Stimulated activated CD4-positive, alpha-beta T cell treated with anti-CD3 and anti-CD28 coated beads, Interleukin-15, amount 100 ng/mL, for 24 hours (primary cell): ENCODE measurements at places on chromosomes 12 and 14.

- no peak for DNase-seq
Observed at GRCh38 chr14:85093631-85094330, 436.2 kb upstream of the FLRT2 start.

DNA sequence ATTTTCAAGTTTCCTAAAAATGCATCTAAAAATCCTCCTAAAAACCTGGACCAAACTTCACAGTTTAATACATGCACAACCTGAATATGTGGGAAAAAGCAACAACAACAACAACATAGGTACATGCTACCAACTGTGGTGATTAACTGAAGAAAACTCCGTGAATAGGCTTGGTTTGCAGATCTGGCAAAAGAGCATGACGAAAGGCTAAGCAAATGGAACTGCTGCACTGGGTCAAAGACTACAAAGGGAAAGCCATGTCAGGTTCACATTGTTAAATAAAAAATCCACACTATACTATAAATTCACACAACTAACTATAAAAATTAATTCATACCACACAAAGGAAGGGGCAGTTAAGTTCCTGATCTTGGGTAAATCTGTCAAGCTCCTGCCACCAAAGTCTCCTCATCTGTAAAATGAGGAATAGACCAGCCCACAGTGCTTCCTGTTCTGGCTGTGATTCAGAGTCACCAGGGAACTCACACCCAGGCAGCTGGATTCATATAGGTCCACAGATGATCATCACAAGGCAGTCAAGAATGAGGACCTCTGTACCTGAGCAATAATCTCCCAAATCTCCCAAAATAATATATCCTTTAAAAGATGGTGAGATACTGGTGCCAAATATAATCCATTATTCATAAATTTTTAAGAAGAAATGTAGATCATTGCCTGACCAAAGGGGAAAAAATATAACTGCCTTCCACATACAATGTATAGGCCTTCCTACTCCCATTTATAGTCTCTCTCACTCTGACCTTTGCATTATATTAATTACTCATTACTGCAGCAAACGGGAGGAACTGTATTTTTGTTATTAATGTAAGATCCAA lies 7.0 kb downstream of the CORO1C start:
- DNase-seq: peak; percentile 36

GRCh38 chr12:104215638-104216297 lies at the start of gene TXNRD1:
TXNRD1 (plus strand) TSS chr12:104215779; CDS start chr12:104215803, 24 bp downstream.
- peak; percentile 90 for DNase-seq

DNA sequence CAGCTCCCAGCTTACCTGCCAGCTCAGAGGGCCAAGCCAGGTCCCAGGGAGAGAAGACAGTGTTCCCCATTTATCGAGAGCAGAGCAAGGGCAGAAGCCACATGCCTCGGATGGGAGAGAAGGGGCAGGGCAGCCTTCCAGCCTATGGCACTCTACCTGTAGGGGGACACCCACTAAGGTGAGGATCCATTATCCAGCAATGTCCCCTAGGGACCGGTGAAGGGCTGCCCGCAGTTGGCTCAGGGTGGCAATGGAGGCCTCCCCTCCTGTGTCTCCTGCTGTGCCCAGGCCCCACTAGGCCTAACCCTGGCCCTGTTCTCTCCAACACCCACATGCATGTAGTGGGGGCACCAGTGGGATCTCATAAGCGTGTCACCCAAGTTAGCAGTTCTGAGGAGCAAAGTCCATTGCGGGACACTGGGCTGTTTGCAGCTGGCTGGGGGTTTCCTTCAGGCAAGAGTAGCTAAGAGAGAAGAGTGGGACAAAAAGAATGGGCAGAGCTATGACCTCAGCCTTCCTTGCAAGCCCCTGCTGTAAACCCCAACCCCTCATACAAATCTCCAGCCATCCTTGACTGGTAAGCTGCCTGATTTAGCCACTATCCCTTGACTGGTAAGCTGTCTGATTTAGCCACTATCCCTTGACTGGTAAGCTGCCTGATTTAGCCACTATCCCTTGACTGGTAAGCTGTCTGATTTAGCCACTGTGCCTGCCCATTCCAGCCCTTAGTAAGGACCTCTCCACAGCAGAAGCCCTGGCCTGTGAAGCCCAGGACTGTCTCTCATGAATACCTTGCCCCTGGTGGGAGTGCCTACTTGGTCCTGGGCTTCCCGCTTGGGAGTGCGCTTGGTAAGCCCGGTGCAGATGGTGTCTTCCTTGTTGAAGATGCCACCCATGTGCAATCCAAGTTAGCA lies 5.2 kb upstream of the ASB2 start:
- DNase-seq: no peak

GRCh38 chr14:32434880-32435279 lies 105.8 kb downstream of the AKAP6 start:
- no peak for DNase-seq

GRCh38 chr12:41856228-41856627 lies 288.4 kb downstream of the GXYLT1 start:
- no peak for DNase-seq

- DNase-seq: no peak
Observed at GRCh38 chr12:81092053-81092452, 14.2 kb downstream of the ACSS3 start.

GRCh38 chr12:117450209-117450608 lies 88.8 kb upstream of the NOS1 start:
- no peak for DNase-seq

- no peak for DNase-seq
Observed at GRCh38 chr12:55470088-55470829, at the start of gene OR6C70. OR6C70 (minus strand) TSS chr12:55470138; CDS start chr12:55470138, 0 bp downstream.

DNA sequence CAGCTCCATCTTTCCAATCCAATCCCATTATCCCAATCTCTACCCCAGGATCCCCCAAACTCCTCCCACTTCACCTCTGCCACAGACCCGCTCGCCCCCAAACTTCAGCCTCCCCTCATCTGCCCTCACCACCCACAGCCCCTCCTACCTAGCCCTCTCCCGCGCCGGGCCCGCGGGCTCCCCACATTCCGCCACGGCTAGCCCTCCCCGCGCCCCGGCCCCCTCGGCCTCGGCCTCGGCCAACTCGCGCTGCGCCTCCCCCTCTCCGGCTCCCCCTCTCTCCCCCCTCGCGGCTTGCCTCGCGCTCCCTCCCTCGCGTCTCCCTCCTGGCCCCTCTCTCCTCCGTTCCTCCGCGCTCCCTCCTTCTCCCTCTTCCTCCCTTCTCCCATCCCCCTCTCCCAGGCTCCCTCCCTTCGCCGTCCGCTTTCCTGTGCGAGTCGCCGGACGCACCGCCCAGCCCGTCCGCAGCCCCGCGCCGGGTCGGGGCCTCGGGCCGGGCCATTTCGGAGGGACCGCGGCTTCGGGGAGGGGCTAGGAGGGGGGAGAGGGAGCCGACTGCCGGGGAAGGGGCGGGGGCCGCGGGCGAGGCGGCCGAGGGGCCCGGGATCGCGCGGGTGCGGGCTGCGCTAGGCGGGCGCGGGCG lies at the start of gene ATN1:
Gene ATN1, plus strand, starts transcription at position 581 of the 643 bp plus-strand sequence. CDS start 6,043 bp downstream, outside the sequence.
- DNase-seq: peak; percentile 64

DNA sequence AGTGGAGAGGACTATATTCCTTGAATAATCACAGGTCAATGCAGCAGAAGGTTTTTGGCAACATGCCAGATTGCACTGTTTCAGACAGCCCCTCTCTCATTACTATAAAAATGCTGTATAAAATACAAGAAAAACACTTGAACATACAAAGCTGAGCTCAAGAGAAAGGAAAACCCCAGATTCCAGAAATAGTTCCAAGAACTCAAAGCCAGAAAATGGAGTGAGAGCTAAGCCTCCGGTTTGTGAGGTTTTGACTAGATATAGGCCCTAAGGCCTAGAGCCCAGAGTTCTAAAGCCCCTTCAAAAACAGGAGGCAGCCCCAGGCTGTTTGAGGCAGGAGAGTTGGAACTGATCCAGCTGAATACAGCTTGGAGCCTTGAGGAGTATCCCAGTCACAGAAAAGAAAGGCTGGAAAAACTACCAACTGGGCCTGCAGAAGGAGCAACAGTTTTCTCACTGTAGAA lies 29.4 kb upstream of the ACTN1 start:
- no peak for DNase-seq

DNA sequence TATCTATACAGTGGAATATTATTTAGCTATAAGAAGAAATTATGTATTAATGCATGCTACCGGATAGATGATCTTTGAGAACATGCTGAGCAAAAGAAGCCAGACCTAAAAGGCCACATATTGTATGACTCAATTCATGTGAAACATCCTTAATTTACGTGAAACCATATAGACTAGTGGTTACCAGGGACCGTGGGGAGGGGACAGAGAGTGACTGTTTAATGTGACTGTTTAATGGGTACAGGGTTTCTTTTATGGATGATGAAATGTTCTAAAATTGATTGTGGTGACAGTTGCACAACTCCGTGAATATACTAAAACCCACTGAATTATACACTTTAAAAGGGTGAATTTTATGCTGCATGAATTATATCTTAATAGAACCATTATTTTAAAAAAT lies 8.5 kb upstream of the BCL7A start:
- no peak for DNase-seq

- peak; percentile 74 for DNase-seq
Observed at GRCh38 chr14:73785834-73786635, 65.6 kb upstream of the PTGR2 start.

DNA sequence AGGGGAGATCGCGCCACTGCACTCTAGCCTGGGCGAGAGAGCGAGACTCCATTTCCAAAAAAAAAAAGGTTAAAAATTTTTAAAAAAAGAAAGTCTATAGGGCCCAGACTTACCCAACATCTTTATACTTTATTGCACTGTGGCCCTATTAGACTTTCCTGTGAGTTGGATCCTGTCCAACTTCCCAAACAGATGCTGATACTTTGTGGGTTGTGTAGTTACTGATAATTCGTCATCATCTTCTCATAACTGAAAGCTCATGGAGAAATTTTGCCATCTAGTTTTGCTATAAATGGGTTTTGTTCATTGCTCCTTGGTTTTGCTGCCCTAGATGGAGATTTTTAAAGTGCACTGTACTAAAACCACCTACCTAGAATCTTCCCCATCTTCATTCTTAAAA lies 31.1 kb downstream of the APOBEC1 start:
- no peak for DNase-seq

GRCh38 chr14:68940614-68941185 lies 38.4 kb downstream of the ACTN1 start:
- DNase-seq: no peak

- no peak for DNase-seq
Observed at GRCh38 chr12:33488036-33488435, 48.4 kb upstream of the SYT10 start.

GRCh38 chr14:47874350-47874749 lies 198.9 kb upstream of the MDGA2 start:
- no peak for DNase-seq

GRCh38 chr12:70660620-70661219 lies 23.5 kb upstream of the PTPRB start:
- no peak for DNase-seq

GRCh38 chr12:4050340-4050739 lies 177.1 kb upstream of the PARP11 start:
- DNase-seq: no peak

DNA sequence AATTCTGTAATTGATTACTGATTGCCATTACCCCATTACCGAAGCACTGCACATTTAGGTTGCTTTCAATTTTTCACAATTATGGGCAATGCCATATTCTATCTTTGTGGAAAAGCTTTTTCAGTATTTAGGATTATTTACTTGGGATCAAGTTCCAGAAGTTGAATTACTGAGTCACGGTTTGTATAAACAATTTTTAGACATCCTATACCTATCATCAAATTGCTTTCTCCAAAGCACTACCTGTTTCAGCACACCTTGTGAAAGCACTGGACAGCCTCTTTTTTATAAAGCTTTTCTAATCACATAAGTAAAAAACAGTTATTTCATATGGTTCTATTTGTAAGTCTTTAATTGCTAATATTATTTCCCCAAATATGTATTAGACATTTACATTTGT lies 221.5 kb upstream of the CAND1 start:
- no peak for DNase-seq

GRCh38 chr12:52054231-52054832 lies 3.1 kb downstream of the NR4A1 start:
- no peak for DNase-seq

GRCh38 chr12:51954561-51955361 lies 3.3 kb downstream of the ACVR1B start:
- no peak for DNase-seq
